Stimulated activated CD4-positive, alpha-beta T cell treated with anti-CD3 and anti-CD28 coated beads, Interleukin-1b, Interleukin-23, amount 100 ng/mL, for 1 hour (primary cell): ENCODE measurements at places on chromosomes 12 and 14.

- DNase-seq = no peak
These were observed 2.5 kb upstream of the INF2 start for GRCh38 chr14:104686624-104687517.

DNA sequence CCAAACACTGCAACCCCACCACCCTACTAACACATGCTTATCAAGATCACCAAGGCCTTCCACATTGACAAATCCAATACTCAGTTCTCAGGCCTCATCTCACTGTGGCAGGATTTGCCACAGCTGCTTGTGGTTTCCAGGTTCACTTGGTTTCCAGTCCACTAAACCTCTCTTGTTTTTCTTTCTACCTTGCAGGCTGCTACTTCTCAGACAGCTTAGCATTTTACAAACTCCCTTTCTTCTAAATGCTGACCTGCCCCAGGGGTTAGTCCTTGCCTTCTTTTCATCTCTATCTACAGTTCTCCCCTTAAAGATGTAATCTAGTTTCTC, 84.1 kb downstream of the BCAT1 start:
- DNase-seq = no peak

DNA sequence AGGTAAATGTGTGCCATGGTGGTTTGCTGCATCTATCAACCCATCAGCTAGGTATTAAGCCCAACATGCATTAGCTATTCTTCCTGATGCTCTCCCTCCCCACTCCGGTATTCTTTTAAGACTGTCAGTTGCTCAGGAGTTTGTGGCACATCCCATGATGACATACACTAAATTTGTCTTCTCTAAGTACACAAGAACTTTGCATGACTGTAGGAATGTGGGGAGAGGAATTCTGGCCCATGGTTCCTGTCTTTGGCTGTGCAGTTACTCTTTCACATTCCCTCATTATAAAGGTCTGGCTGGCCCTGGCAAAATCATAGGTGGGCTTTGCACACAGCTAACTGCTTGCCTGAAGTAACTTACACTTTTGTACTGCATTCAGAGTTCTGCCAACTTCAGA, 30.3 kb downstream of the HMGA2 start:
- DNase-seq = no peak

GRCh38 chr14:74754899-74755298, 8.2 kb upstream of the YLPM1 start:
- no peak for DNase-seq

DNA sequence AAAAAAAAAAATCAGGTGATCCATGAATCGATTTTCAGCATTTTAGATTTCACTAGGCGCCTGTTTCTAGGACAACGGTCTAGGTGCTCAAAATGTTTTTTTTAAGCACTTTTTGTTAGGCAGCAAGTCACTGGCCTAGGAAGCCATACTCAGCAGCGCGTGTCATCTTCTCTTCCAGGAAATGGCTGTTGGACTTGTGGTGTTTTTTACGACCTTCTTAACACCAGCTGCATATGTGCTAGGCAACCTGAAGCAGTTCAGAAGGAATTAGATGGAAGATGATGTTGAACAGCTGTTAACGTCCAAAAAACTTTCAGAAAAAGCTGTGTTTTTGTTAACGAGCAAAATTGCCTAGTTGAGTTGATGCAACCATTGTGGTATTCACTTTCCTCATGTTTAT, 868 bp downstream of the COX8C start:
- DNase-seq = no peak

- DNase-seq = no peak
These were observed 134.4 kb upstream of the FGD4 start for GRCh38 chr12:32264961-32265360.

- no peak for DNase-seq
These were observed 862 bp downstream of the CRIP2 start for GRCh38 chr14:105475269-105476096.

DNA sequence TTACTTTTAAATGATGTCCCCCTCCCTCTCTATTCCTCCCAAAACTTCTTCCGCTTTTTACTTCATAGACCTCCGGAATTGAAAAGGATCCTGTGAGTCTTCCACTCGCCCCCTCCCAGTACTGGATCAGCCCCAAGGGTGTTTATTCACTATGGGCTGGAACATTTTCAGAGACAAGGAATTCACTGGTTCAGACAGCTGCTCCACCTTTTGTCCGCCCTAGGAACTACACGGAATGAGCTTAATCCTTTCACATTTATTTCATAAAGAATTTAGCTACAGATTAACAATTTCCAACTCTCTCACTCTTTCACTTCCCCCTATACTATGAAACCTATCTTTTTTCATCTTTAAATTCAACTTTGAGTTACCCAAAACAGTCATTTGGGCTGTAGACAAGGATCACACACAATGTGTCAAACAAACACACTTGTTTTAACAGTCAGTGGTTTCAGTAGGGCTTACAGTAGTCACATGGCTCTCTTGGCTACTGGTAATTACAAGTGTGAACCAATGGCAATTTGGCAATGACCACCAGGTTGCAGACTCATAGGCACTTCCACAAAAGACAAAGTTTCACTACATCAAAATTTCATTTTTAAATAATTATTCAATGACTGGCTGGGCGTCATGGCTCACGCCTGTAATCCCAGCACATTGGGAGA, 20.6 kb downstream of the CNIH1 start:
- DNase-seq = no peak

- DNase-seq = no peak
These were observed 22.7 kb upstream of the TMPO start for GRCh38 chr12:98492580-98493140.

GRCh38 chr12:93757792-93758694, 80.9 kb downstream of the CRADD start:
- no peak for DNase-seq

DNA sequence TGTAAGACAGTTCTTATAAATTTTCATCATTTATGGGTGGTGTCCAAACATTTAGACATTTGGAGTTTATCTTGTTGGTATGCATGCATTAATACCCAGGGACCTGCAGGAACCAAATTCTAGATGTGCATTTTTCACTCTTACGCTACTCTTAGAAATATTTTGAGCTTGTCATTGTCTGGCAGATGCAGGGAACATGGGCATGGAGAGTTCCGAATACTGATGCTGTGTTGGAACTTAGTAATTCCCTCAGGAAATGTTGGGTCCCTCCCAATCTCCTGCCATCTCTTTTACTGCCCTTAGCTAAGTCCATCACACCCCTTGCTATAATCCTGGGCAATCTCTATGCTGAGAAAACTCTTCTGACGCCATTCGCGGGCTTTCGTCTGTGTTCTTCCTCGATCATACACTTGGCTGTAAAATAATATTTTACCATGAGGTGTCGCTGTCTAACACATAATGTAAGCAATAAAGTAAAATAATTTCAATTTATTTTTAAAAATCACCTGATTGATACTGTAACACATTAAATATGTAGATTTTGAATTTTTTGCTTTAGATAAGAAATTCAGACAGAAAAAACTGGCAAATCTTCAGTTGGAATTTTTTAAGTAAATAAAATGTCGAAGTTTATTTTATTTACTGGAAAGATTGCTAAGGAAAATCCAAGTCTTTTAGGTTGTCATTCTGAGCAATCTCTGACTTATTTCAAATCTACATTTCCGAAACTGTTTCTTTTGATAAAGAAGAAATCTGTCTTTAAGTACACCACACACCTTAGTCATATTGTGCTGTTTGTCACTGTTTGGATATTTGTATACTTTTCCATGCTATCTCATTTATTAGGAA, 304.1 kb upstream of the SSTR1 start:
- no peak for DNase-seq

DNA sequence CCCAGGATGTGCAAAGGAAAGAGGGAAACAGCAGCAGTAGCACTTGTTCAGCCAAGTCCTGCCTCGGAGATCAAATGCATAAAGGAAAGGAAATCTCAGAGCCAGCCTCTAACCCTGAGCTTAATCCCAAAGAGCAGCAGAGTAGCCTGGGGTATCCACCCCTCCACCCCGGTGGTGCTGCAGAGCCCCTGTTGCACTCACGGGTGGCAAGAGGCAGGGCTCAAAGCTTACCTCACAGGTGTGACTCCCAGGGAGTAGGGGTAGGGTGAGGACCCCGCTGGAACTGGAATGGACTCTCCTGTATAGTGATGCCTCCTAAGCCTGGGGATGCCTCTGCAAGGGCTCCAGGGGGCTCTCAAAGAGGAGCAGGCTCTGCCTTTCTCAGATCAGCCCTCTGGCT, 211.1 kb downstream of the CACNA1C start:
- no peak for DNase-seq

DNA sequence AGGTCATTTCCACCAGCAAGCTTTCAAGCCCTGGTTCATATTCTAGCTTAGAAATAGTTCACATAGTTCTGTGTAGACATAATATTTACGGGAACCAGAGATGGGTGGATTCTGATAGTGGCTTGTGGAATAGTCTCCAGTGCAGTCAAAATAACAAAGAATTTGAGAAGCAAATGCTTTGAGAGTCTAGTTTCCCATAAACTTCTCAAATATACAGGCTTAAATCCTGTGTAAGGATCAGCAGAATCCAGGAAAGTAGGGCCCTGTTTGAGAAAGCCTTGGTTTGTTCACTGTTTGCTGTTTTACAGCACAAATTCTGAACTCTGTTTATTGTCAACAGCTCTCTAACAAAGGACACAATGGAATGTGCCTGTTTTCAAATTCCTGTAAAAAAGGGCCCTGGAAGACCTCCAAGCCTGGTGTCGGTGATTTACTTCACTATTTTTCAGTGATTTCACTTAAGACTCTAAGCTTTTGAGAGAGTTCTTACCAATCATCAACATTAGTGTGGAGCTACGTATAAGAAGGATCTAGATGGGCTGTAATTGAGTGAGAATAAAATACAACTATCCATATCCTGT, 11.4 kb upstream of the FOS start:
- no peak for DNase-seq

DNA sequence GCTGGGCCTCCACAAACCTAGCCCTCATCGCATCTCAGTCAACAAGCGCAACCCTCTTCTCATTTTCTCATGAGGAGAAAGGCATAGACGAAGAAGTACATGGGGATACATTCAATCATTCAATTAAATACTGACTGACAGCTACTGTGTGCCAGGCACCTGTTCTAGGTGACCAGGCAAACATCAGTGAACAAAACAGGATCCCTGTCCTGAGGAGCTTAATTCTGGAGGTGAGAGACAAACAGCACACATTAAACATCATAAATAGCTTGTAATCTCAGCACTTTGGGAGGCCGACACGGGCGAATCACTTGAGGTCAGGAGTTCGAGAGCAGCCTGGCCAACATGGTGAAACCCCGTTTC, 362 bp upstream of the ACYP1 start:
- no peak for DNase-seq

- peak; percentile 26 for DNase-seq
These were observed 82.8 kb downstream of the BORCS5 start for GRCh38 chr12:12439636-12440035.
